ENCODE measurements at places on chromosomes 5 and 9.

DNA sequence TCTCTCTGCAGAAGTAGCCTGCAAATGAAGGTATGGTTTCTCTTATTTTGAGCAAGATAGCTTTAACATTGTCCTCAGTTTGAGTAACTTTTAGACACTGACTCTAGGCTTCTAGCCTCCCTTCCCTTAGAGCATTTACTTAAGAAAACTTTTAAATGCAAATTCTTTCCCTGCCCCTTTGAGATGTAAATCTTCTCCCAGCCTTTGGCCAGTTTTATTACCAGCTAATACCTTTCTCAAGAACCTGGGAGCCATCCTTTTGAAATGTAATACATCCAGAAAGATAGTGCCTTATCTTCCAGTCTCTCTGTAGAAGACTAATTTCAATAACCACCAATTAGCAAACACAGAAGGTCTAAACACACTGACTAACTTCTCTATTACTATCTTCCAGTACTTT, 688.9 kb upstream of the CDH9 start:
- no peak for DNase-seq

GRCh38 chr5:76271836-76272235, 131.2 kb upstream of the IQGAP2 start:
- DNase-seq = no peak

DNA sequence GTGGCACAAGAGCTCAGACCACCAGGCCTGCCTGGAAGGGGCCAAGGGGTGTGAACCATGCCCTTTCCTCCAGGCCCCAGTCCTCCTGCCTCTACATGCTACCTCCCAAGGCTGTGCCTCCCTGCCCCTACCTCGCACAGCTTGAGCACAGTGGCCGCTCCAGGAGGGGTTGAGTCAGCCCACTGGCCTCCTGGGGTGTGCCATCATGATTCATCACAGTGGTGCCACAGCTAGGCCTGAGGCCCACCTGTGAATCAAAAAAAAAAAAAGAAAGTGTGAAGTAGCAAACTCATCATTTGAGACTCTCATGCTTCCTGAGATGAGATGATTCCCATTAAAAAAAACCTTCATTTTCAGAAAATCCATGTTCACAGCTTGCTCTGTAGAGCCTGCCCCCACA, 240.5 kb downstream of the HSPA4 start:
- DNase-seq = no peak

DNA sequence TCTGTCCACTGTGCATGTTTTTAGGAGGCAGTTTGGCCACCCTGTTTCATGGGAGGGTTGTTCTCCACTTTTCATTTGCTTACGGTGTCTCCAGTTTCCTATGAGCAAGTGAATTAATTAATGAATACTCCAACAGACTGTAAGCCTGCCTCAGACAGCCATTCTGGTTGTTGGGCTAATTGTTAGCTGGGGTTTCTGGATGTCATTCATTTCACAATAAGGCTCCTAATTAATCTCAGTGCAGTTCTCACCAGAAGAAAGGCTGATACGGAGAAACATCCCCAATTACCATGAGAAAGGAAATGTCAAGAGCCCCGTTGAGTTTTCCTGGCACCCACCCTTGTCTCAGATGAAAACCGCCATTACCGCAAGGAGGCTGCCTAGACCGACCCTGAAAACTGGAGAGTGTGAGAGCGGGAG, 75.8 kb downstream of the MAP1B start:
- no peak for DNase-seq

GRCh38 chr9:38371495-38371894, 21.0 kb upstream of the ALDH1B1 start:
- DNase-seq = no peak

DNA sequence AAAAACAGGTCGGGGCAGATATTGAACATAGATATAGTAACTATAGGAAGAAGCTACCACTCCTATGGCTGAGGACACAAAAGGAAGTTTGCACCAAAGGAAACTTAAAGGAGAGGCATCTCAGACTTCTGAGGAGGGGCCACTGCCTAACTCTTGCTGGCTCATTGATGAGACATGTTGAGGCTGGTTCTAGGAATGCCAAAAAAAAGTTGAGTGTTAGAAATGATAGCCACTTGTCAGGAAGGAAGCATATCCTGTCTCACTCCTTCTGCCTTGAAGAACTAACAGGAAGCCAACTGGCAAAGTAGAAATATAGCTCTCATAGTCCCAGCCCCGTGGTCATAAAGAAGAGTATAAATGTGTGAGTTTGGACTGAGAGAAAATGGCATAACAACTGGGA, 23.3 kb upstream of the STOM start:
- DNase-seq = no peak

- DNase-seq = no peak
Observed at GRCh38 chr5:132425975-132426524, 56.5 kb downstream of the SLC22A5 start.
